ENCODE measurements at places on chromosomes 4 and X. TPM values are rescaled to one million over a fixed set of nuclear protein-coding genes. Genes with fewer than 3 reads are reported as not detected.

The MAGEA10 gene
- total RNA-seq = not detected

The OTUD6A gene
- total RNA-seq = not detected

The SERTM2 gene
- total RNA-seq = under 0.01 TPM

The CXCL11 gene
- 0.15 TPM for total RNA-seq

The MAGEA2B gene
- not detected for total RNA-seq

The ADGRG2 gene
- total RNA-seq = 0.17 TPM

The EXOC1L gene
- total RNA-seq = not detected

The ASB5 gene
- total RNA-seq = 1.2 TPM

The GRID2 gene
- total RNA-seq = not detected

The ODAM gene
- total RNA-seq = not detected

The MAGEE2 gene
- not detected for total RNA-seq

The ZNF630 gene
- total RNA-seq = 2.0 TPM

The ITM2A gene
- total RNA-seq = 1.3 TPM

The VCX2 gene
- total RNA-seq = not detected

The MRFAP1L1 gene
- total RNA-seq = 70.0 TPM

The C4orf33 gene
- 17.9 TPM for total RNA-seq
